ENCODE measurements at places on chromosomes 5 and 9. TPM values are rescaled to one million over a fixed set of nuclear protein-coding genes. Genes with fewer than 3 reads are reported as not detected.
A peak's percentile ranks its signal among the peaks of the same experiment; 100 is the strongest.

DNA sequence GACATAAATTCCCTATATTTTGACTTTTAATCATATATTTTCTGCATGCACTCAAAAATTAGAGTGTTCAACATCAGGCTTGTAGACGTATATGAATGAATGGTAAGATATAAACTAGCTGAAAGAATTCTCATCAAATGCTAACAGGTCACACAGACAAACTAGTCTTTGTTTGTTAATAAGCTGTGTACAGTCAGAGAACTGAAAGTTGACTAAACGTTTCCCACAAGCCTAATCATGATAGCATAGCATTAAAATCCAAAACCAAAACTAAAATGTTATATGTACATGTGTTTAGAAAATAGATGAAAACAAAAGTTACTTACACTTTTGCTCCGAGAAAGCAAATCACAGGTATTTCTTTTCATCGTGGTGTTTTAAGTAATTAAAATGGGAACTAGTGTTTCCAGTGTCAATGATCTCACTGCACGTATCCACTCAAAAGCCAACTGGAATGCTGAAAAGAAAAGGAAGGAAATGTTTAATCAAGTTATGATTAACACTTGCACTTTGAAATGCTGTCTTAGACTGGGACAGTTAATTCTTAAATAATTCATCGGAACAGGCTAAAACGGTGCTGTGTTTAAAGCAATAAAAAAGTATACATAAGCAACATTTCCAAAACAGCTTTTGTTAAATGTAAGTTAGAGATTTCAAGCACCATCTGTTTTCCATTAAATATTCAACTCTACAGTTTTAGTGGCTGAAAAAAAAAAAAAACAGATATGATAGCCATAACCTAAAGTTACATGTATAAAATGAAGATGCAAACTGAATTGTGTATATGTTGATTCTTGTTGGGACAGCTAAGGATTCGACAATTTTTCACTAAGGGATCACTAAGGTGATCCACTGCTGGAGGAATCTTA, 291.9 kb upstream of the PDE4D start:
- DNase-seq: no peak

DNA sequence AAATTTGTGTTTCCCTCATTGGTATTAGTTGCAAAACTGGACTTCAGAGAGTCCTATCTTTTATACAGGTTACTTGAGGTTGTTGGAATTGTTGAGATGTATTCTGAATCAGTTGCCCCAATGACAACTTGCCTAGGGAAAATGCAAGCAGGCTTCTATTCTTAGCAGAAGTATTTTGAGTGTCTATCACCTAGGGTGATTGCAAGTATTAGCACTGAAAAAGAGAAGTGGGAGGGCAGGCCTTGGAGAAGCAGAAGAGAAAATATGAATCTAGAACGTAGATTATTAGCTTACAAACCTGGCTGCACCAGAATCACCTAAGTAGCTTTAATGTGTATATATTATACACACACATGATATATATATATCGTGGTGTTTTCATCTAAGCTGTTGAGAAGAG, 43.2 kb downstream of the ADAMTS12 start:
- DNase-seq: no peak

- no peak for DNase-seq
Measured at GRCh38 chr5:76818844-76819831, at the start of gene F2RL1. Gene F2RL1, plus strand, starts transcription at chr5:76819030. Its CDS starts 153 bp downstream, at chr5:76819183.

GRCh38 chr9:72728031-72728770, 206.8 kb downstream of the TMC1 start:
- DNase-seq: no peak

DNA sequence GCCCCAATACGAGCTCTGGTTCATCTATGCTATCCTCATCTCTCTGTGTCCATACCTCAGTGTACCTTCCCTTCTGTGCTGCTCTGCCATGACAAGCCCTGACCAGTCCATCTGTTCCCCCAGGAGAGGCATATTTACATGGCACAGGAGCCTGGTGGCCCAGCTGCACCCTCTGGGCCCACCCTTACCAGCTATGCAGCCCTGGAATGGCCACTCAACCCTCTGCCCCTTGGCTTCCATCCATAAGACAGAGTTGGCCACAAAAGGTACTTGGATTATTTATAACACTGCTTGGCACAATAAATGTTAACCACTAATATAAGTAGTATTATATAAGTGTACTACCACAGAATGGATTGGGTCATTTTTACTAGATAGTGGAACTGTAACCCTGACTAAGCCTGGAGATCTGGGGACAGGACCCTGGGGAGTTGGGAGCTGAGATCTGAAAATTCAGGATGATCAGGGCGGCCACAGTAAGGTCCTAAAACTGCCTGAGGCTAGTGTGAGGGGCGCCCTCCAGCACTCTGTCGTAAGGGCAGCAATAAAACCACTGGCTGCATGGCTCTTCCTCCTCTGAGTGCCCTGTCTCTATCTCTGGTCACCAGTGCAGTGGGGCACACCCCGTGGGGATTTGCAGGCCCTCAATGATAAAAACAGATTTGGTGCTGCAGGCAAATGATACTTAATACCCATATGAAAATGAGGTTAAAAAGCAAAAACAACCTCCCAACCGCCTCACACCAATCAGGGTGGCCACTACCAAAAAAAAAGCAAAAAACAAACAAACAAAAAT, 65.8 kb downstream of the SEMA4D start:
- DNase-seq: peak; percentile 36

- no peak for DNase-seq
Measured at GRCh38 chr9:703392-703791, 138.1 kb upstream of the DMRT1 start.

DNA sequence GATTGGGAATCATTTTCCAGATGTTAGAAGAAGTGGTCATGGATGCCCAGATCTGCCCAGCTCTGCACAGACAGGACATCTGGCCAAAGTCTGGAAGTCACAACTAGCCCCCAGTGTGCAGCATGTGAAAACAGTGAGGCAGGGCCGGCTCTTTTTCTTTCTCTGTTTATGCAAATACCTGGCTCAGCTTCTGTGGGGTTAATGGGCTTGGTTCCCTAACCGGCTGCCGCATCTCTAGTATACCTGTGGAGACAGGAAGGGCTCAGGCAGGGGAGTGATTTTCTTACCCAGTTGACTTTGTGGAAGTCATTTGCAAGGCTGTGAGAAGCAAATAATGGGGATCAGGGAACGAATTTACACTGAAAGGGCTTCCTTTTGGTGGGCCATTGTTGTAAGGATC, 254.8 kb upstream of the PANK3 start:
- no peak for DNase-seq

- no peak for DNase-seq
Measured at GRCh38 chr9:115810166-115810565, 343.4 kb upstream of the PAPPA start.

GRCh38 chr9:99235926-99236634, 14.0 kb downstream of the SEC61B start:
- DNase-seq: no peak

DNA sequence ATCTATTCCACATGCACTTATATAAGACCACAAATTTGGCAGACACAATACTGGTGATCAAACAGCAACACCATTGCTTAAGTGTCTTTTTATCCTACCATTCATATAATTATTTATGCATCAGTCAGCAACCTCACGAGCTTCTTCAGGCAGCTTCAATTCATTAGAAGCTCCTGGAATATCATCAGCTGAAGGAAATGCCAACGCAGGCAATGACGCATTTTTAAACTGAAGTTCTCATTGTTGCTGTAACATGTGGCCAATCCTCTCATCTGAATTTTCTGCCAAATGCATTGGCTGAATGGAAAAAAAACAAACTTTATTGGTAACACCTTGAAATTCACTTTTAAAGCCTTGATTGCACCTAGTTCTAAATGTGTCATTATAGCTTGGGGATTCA, 376.4 kb upstream of the RGMB start:
- no peak for DNase-seq

ARSK gene
- total RNA-seq: 10.7 TPM

- DNase-seq: no peak
Measured at GRCh38 chr5:93587597-93588351, 4.8 kb downstream of the NR2F1 start.

DNA sequence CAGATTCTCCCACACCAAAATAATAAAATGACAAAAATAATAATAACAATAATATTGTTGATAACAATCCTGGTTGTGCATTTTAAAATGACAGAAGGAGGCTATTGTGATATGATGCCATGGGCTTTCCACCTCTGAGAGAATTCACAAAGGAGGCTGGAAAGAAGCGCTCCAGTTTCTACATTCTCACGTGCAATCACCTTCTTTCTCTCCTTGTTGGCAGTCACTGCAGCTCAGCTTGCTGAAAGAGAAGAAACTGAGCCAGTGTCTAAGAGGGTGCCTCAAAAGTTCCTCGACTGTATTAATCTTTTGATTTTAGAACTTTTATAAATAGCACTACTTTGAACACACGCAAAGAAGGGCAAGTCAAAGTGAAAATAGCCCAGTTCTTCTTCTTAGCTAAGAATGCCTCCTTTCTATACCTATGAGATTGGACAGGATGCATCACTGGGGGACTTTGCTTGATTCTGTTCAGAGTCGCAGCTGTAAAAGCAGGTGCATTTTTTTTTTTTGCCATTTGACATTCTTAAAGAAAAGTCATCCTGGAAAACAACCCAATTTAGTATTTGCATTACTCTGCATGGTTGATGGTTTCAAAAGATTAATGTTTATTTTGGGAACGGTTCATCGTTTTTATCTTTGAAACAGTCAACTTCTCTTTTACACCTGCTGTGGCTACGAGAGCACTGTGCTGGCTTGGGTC, 12.4 kb upstream of the SUB1 start:
- DNase-seq: no peak

- no peak for DNase-seq
Measured at GRCh38 chr9:108579757-108580439, 275.9 kb downstream of the ACTL7B start.

ACOT12 gene
- total RNA-seq: not detected

CA9 gene
- 3.6 TPM for total RNA-seq

KCNMB1 gene
- total RNA-seq: 23.2 TPM

DNA sequence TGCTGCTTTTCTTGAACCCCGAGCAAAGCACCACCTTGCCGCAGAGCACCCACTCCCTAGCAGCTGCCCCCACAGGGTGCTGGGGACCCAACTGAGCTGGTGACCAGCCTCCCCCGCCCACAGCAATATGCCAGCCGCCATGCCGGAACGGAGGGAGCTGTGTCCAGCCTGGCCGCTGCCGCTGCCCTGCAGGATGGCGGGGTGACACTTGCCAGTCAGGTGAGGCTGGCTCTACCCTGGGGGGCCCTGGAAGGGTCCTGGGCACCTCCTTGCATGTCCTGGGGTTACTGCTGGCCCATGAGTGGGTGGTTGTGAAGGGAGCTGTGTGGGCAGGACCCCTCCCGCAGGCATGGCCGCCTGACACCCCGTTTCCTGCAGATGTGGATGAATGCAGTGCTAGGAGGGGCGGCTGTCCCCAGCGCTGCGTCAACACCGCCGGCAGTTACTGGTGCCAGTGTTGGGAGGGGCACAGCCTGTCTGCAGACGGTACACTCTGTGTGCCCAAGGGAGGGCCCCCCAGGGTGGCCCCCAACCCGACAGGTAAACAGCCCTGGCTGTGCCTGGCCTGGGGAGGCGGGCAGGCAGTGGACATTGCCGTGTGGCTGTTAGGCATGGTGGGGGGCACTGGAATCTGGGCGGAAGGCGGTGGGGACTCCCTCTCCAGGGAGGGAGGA, 7.2 kb downstream of the EGFL7 start:
- no peak for DNase-seq

SLC46A2 gene
- not detected for total RNA-seq

- DNase-seq: no peak
Measured at GRCh38 chr9:17813798-17814197, 234.9 kb downstream of the SH3GL2 start.

GLDC gene
- 0.44 TPM for total RNA-seq

THBS4 gene
- total RNA-seq: 1.6 TPM

CDH10 gene
- not detected for total RNA-seq

- no peak for DNase-seq
Measured at GRCh38 chr9:128168731-128169308, 8.8 kb downstream of the BBLN start.

SLC45A2 gene
- total RNA-seq: not detected

GRCh38 chr5:133868946-133869518, 99.4 kb downstream of the C5orf15 start:
- DNase-seq: no peak

GRCh38 chr5:96026406-96027041, 64.9 kb upstream of the ELL2 start:
- DNase-seq: no peak

- no peak for DNase-seq
Measured at GRCh38 chr9:104553261-104553660, 15.7 kb upstream of the OR13C8 start.

SOWAHA gene
- not detected for total RNA-seq

- no peak for DNase-seq
Measured at GRCh38 chr9:129451089-129451656, 169.7 kb downstream of the C9orf50 start.

GRCh38 chr5:112846556-112846955, 14.5 kb upstream of the SRP19 start:
- no peak for DNase-seq

C9orf152 gene
- not detected for total RNA-seq

DNA sequence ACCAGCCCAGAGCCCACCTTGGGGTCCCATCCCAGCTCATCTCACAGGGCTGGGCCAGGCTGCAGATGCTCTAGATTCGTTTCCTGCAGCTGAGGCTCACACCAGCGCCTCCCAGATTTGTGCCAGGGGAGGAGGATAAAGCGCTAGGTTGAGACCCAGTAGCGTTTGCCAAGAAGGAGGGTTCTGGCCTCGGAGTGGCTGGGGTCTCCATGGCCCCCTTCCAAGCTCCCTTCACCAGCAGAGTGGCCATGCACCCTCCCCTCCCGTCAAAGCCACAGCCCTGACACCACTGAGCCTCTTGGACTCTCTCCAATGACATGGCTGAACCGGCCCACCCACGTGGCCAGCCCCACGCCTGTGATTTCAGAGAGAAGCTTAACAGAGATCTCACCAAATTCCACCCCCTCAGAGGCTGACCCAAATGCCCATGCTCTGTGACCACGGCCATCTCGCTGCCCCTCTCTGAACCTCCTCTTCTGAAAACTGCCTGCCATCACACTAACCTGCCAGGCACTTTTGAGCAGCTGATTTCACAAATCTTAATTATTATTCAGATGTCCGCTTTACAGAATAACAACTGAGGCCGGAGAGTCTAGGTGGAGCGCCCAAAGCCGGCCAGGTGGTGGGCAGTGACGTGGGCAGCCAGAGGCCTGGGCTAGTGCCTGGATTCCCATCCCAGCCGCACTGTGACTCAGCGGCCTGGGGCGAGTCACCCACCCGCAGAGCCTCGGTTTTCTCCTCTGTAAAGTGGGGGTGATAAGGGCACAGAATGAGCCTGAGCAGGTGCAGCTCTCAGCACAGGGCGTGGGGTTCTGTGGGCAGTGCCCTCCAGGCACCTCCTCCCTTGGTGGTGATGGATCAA, 155.7 kb downstream of the C9orf50 start:
- DNase-seq: no peak

C6 gene
- not detected for total RNA-seq

CARD9 gene
- total RNA-seq: 2.4 TPM

Measured in chondrocyte (in vitro differentiated cells).